ENCODE measurements at places on chromosomes 3 and 15.

- DNase-seq, result no peak
Measured at GRCh38 chr3:17911986-17912760, 169.7 kb upstream of the TBC1D5 start.

DNA sequence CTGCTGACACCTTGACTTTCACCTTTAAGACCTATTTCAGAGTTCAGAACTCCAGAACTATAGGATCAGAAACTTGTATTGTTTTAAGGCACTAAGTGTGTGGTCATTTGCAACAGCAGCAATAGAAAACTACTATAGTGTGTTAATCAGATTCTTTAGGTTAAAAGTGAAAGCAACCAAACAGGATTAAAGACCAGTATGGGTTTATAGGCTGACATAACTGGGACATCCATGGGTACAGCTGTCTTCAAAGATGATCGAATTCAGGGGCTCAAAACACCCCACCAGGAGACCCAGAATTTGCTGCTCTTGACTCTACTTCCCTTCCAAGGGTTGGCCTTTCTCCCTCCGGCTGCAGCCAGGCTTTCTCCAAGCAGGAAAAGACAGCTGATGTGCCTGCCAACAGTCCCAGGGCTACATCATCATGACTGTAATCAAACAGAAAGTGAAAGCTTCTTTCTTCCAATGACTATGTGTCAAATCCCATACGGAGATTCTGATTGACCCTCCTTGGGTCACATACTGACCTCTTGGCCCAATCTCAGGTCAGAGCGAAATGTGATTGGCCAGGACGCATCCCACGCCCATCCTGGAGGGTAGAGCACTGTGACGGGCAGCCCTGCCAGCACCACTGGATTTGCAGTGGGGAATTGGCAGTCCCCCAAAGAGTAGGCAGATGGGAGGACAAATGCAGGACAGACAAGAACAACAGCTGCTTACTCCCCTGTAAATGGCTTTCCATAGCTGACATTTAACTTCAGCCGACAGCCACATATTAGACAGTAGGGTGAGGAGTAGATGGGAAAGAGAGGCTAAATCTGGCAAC, 51.4 kb upstream of the RNF7 start:
- no peak for DNase-seq

GRCh38 chr3:151724576-151725562, 8.9 kb upstream of the AADACL2 start:
- no peak for DNase-seq

- DNase-seq, result peak; percentile 54
Measured at GRCh38 chr3:50617096-50617791, at the start of gene MAPKAPK3. MAPKAPK3 (plus strand) TSS chr3:50617151; CDS start chr3:50617566, 415 bp downstream.

- no peak for DNase-seq
Measured at GRCh38 chr15:75989875-75990274, 22.3 kb downstream of the NRG4 start.

GRCh38 chr15:97728791-97729190, 231.7 kb upstream of the ARRDC4 start:
- DNase-seq, result no peak

- DNase-seq, result no peak
Measured at GRCh38 chr15:89364341-89364740, 29.7 kb upstream of the POLG start.

- no peak for DNase-seq
Measured at GRCh38 chr3:32453346-32453745, 49.3 kb downstream of the CMTM6 start.

GRCh38 chr3:124846189-124846588, 41.0 kb downstream of the ITGB5 start:
- no peak for DNase-seq

- DNase-seq, result no peak
Measured at GRCh38 chr3:13561967-13562366, 13.0 kb downstream of the FBLN2 start.

GRCh38 chr15:82124331-82125263, 78.8 kb upstream of the MEX3B start:
- no peak for DNase-seq

DNA sequence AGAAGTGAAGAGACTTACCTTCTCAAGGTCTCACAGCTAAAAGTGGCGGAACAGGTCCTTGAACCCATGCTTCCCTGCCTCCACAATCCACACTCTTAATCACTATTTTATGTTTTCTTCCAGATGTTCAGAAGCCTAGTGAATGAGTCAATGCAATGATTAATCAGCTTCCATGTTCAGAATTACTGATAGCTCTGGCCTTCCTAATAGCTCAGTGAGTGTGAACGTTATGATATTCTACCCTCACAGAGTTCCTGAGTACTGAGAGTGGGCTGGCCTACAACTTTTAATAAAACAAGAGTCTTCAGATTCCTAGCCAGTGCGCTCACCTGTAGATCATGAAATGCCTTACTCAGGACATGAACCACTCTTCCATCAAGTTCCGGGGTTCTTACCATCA, 443.0 kb upstream of the ADAMTS9 start:
- DNase-seq, result no peak

GRCh38 chr3:36477655-36478054, 97.4 kb downstream of the STAC start:
- no peak for DNase-seq

DNA sequence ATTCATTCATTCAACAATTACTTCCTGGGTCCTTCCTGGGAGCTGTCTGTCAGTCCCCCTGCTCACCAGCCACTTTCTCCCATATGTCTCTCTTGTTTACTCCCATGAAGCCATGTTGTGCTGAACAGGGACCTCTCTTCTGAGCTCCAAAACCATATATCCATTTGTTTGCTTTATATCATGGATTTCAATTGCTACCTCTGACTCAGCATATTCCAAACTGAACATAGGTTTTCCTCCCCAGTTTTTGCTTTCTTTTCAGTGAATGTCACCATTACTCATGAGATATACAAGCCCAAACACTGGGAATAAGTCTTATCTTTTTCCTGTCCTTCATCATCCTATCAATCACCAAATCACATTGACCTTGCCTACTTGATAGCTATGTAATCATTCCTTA, 152.5 kb upstream of the P2RY1 start:
- DNase-seq, result no peak

GRCh38 chr15:29935296-29936004, 113.2 kb upstream of the TJP1 start:
- no peak for DNase-seq

DNA sequence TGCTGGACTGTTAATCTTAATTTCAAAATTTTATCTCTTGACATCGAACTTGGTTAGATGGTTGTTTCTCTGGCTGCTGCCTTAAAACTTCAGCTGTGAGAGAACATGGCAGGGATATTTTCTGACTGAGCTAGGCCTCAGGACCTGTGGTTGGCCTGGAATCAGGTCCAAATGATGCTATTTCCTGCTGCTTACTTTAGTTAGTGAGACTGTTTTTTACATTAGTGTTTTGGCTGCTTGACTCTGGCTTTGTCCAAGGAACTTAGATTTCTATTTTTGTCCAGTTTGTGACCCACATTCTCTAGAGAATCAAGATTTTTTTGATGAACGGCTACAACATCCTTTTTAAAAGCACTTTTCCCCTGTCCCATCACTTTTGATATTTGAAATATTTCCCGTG, 497.9 kb upstream of the SGO1 start:
- DNase-seq, result no peak

DNA sequence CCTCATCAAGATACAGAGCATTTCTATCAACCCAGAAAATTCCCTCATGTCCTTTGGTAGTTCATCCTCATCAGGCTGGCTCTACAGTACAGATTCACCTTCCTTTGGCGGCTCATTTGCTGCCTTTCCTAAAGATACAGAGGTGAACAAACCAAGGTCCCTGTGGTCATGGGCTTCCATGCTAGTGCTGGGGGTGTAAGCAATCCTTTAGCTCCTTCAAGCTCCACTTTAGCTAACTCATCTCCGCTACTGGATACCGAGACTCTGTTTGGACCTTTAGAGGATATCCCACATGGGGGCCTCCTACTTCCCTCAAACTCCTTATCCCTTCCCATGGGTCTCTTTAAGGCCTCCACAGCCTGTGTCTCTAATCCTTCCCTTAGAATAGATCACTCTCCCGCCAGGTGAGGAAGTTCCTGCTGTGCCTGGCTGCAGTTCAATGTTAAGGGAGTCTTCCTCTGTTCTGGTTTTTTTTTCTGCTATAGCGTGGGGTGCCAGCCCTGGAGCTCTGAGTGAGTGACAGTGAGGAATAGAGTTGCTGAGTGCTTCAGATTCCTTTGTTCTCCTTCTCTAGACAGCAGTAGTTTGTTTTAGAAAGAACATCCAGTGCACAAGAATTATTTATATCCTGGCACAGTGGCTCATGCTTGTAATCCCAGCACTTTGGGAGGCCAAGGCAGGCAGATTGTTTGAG, 30.7 kb downstream of the CLEC3B start:
- no peak for DNase-seq

DNA sequence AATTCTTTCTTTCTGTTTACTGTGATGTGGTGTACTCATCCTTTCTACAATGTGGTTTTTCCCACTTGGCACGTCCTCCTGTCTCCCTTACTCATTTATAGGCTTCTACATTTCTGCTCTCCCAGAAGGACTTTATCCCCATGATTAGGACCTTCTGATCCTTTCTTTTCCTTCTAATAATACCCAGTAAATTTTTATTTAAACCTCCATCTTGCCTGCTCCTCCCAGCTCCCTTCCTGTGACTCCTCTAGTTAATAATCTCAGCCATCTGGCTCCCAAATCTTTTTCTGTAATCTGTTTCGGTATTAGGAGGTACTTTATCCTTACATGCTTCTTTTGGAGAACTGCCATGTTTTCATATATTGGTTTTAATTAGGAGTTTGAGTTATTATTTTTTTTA, 11.2 kb upstream of the P2RY1 start:
- DNase-seq, result no peak

GRCh38 chr3:124986192-124987143, 51.9 kb upstream of the MUC13 start:
- DNase-seq, result no peak

DNA sequence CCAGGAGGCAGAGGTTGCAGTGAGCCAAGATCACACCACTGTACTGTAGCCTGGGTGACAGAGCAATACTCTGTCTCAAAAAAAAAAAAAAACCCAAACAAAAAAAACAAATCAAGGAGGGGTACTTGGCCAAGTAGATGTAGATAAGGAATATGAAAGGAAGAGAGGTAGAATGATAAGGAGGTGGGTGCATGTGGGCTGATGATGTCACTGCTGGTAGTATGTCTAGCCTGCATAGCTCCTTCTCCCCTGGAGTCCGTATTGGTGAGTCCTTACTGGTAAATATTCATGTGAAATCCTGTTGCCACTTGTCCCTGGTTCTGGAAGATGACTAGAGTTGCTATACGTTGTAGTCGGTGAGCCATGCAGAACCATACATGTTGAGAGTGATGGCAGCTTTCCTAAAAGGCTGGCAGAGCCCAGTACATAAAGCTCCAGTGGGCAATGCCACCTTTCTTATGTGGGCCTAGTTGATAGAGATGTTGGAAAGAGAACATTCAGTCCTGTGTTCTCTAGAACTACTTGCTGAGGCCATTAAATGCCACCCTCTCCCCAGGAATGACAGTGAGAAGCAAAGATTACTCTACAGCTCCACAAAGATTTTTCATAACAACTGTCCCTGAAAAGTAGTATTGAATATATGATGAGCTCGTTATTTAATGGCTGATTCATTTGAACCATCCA, 11.0 kb downstream of the KAT2B start:
- no peak for DNase-seq

GRCh38 chr3:48128774-48129173, 59.4 kb downstream of the CDC25A start:
- no peak for DNase-seq

DNA sequence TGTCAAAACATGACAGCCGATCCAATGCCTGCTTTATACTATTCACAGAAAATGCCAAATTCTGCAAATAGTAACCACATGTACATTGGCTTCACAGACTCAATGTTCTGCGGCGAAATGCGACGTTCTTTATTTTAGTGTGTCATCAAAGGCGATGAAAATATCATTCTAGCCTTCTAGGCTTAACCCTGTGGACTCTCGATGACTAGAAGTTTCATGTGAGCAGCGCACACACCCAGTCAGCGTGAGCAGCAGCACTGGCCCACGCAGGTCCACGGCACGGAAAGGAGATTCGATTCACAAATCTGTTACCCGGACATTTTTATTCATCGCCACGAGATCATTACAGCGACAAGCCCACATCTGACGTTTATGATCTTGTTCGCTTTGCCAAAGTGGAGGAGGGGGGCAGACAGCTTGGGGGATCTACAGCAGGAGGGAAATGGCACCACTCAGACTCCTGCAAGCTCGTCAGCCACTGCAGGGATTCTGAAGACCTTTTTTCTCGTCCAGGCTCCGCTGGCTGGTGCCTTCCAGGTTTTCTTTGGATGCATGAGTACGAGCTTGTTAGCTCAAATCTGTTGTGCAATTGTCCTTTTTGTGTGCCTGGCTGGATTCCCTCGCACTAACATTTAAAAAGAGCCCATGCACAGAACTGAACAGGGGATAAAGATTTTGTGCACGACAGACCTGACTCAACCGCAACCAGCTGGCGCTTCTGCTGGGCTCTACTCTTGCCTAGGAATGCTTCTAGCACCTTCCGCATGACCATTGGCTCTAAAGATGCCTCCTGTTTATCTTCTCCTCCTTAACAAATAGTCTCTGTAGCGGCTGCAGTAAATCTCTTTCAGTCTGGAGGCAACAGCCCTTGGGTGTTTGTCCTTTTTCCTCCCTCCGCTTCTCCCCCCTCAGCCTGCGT, 938.4 kb downstream of the MCTP2 start:
- DNase-seq, result no peak

DNA sequence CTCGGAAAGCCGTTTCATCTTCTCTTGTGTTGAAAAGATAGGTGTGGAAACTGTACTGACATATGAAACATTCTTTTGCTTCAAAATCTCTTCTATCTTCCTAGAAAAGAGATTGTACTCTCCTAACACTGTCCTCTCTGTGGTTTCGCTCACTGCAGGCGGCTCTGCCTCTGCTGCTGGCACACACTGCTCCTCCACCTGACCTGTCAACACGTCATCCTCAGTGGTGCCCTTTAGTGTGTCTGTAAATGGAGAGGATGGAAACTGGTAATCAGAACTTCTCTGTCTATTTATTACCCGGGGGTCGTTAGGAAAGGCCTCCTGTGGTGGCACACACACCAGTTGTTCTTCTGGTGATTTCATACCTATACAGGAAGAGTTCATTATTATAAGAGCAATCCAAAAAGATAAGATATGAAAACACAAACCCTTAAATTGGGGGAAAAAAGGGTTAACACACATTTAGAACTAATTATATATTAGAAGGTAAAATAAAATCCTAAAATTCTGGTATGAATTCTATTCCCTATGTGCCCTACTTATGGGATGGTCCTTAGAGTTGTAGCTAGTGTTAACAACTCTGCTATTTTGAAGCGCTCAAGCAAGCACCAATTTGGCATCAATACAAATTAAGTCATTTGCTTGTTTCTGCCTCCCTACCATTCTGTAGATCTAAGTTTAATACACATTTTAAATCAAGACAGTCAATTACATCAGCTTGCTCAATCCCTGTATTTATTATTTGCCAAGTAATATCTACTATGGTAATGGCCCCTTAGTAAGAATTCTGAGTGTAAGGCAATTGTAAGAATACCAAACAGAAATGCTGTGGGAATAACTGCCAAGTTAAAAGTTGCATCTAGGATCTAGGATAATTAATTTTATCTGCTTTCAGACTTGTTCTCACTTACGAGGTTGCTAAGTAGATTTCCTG, 49.2 kb downstream of the TASOR start:
- no peak for DNase-seq

GRCh38 chr3:43870844-43871626, 180.3 kb downstream of the ABHD5 start:
- no peak for DNase-seq

Measured in activated CD8-positive, alpha-beta memory T cell treated with anti-CD3 and anti-CD28 coated beads, Interleukin-2, amount 50 U/mL, for 4 hours (primary cell).